Smooth muscle cell of the umbilical artery (primary cell): ENCODE measurements at places on chromosomes 5 and 9. TPM values are rescaled to one million over a fixed set of nuclear protein-coding genes. Genes with fewer than 3 reads are reported as not detected.

SLC44A1 gene
- 51.6 and 65.9 TPM in 2 replicates for total RNA-seq

NIPAL4 gene
- total RNA-seq: 0.14 TPM in 1 of 2 replicates, not detected in the other

SLCO6A1 gene
- total RNA-seq: not detected in 2 replicates

PHF24 gene
- 0.05 and 0.30 TPM in 2 replicates for total RNA-seq

SLC25A2 gene
- 0.28 and 0.30 TPM in 2 replicates for total RNA-seq

FBXL7 gene
- 5.3 and 6.2 TPM in 2 replicates for total RNA-seq

CDC20B gene
- total RNA-seq: not detected in 2 replicates

TTF1 gene
- total RNA-seq: 7.4 and 11.0 TPM in 2 replicates

CBY3 gene
- total RNA-seq: 0.23 TPM in 1 of 2 replicates, not detected in the other

TTC1 gene
- 49.9 and 63.5 TPM in 2 replicates for total RNA-seq

GFRA3 gene
- not detected in 2 replicates for total RNA-seq

ANKRD34B gene
- total RNA-seq: not detected in 2 replicates

NMRK1 gene
- 20.2 and 21.2 TPM in 2 replicates for total RNA-seq

FBP2 gene
- total RNA-seq: not detected in 2 replicates

SLC9A3 gene
- 0.30 and 0.65 TPM in 2 replicates for total RNA-seq

ANKRD33B gene
- total RNA-seq: 1.2 and 2.4 TPM in 2 replicates

EXOSC3 gene
- total RNA-seq: 24.3 and 28.6 TPM in 2 replicates

TEK gene
- 15.7 and 89.3 TPM in 2 replicates for total RNA-seq

DOCK8 gene
- total RNA-seq: under 0.01 TPM in 1 of 2 replicates, not detected in the other
